B cell (primary cell): ENCODE measurements at places on chromosomes 5 and 9. TPM values are rescaled to one million over a fixed set of nuclear protein-coding genes. Genes with fewer than 3 reads are reported as not detected.

PCDHB5 gene
- polyA plus RNA-seq, result 0.06 TPM in 1 of 2 replicates, not detected in the other

DNA sequence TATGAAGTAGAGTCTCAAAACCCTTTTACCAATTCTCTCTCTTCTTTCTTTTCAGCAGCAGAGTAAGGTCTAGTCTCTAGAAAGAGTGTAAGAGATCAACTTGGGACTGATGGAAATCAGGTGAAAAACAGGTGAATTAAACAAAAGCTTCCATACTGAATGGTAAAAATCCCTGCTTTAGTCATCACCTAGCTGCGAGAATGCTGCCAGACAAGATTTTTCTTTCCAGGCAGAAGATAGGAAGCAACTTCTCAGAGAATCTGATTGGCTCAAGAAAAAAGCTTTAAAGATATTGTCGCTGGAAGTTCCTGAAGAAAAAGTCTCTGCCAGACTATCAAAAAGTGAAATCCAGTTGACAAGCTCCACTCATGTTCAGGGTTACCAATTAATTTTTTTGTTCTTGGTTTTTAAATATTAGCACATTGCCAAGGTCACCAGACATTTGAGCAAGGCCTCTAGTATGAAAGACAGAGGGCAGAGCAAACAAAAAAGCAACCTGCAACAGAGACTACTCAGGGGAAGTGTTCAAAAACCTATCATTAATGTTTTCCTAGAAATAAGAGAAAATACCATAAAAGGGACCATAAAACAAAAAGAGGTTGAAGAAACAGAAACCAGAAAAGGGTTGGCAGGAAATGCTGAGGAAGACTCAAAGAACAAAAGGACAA, 9.3 kb downstream of the CDO1 start:
- no peak for DNase-seq

- peak; percentile 28 for DNase-seq
Observed at GRCh38 chr5:122846051-122846550, 688 bp downstream of the SNX24 start.

GRCh38 chr9:84852617-84853301, 183.2 kb downstream of the NTRK2 start:
- no peak for DNase-seq

- no peak for DNase-seq
Observed at GRCh38 chr5:60651872-60652620, 47.9 kb downstream of the DEPDC1B start.
